ENCODE measurements at places on chromosomes 11 and 22.
A peak's percentile ranks its signal among the peaks of the same experiment; 100 is the strongest.

GRCh38 chr11:12019337-12019736 is 10.9 kb upstream of the DKK3 start:
- DNase-seq: no peak

GRCh38 chr11:611001-611996 is 4.5 kb downstream of the IRF7 start:
- peak; percentile 52 for DNase-seq

DNA sequence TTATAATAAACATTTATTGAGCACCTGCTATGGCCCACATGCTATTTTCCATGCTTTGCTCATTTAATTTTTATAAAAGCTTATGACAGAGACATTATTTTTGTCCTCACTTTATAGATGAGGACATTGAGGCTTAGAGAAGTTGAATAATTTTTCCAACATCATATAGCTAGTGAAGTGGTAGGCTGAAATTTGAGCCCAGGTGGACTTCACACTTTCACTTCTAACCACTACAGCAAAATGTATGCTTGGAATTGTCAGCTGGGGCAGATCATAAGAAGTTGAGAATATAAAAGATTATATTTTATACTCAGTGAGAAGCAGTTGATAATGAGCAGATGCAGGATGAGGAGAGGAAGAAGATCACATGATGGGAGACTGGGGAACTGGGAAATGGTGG is 146.1 kb downstream of the LDLRAD3 start:
- DNase-seq: no peak

- no peak for DNase-seq
These were observed 242.0 kb downstream of the DDX10 start for GRCh38 chr11:108906826-108907225.

DNA sequence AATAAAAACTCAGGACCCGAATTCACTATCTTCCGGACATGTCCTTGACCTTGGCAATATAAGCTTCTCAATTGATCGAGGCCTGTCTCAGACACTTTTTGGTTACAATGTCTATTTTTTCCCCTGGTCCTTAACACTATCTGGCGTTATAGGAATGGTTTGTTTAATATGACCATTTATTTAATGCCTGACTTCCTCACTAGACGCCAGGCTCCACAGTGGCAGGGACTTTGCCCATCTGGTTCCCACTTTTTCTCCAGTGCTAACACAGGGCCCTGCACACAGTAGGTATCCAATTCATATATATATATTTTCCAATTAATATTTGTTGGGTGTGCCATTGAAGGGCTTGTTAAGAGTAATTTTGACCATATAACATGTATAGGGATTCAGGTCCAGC is 7.9 kb upstream of the CBX6 start:
- DNase-seq: no peak

DNA sequence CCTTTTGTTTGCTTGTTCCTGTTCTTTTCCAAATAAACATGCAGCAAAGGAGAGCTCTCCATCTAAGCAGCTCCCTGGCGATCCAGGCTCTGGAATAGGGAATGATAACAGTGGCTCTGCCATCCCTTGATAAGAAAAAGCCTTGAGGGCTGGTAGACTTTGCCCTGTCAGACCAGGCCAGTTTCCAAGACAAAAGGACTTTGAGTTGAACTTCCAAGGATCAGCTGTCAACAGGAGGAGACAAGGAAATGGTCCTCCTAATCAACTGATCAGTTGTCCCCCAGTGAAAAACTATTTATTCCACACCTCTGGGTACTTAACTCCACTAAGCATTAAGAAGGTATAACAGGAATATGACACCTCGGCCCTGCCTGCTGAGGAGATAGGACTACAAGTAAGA is 127.8 kb downstream of the PARVA start:
- no peak for DNase-seq

DNA sequence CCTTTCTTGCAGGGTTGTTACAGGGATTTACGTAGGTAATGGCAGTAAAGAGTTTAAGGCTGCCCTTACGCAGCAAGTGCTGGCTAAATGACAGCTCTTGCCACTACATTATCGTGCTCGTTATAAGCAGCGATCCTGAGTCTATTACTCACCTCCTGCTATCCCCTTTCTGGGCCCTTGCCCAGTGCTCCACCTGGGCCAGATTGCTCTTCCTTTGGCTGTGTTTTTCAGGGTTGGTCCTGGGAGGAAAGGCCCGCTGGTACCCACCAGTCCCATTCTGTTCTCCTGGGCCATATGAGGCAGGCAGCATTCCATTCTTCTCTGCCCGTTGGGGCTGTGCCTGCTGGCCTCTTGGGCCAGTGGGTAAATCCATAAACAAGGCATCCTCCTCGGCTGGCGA is 87.5 kb downstream of the C11orf58 start:
- DNase-seq: no peak
